ENCODE measurements at places on chromosomes 16 and 17.
A peak's percentile ranks its signal among the peaks of the same experiment; 100 is the strongest.

DNA sequence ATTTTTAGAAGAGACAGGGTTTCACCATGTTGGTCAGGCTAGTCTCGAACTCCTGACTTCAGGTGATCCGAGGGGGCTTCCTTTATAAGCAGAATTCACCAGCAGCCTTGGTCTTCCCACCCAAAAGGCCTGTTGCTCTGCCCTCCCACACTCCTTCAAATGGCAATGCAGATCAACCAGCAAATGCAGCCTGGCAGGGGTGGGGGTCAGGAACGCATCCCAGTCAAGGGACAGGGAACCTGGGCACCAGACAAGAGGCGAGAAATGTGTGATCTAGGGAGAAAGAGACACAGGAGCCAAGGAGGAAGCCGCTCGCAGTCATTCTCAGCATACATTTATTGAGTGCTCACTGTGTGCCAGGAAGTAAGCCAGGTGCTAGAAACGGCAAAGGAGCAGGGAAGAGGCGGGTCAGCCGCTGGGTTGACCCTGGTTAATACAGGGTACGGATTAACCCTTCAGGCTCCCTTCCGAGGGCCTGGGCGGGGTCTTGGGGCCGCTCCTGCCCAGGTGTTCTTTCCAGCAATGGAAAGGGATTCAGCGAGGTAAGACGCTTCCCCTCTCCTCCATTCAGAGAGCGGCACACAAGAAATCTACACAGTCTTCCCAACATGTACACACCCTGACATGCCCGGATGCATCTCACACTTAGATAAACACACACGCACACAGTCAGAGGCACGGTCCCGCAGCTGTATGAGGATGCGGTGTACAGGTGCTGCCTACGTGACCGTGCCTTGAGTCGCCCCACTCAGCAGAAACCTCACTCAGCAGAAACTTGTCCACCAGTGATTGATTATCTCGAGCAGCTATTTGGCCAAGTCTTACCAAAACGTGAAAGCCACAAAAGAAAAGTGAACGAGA is 6.6 kb upstream of the PITPNA start:
- DNase-seq: no peak

- DNase-seq: no peak
Measured at GRCh38 chr16:1963806-1964505, 670 bp downstream of the RPS2 start.

DNA sequence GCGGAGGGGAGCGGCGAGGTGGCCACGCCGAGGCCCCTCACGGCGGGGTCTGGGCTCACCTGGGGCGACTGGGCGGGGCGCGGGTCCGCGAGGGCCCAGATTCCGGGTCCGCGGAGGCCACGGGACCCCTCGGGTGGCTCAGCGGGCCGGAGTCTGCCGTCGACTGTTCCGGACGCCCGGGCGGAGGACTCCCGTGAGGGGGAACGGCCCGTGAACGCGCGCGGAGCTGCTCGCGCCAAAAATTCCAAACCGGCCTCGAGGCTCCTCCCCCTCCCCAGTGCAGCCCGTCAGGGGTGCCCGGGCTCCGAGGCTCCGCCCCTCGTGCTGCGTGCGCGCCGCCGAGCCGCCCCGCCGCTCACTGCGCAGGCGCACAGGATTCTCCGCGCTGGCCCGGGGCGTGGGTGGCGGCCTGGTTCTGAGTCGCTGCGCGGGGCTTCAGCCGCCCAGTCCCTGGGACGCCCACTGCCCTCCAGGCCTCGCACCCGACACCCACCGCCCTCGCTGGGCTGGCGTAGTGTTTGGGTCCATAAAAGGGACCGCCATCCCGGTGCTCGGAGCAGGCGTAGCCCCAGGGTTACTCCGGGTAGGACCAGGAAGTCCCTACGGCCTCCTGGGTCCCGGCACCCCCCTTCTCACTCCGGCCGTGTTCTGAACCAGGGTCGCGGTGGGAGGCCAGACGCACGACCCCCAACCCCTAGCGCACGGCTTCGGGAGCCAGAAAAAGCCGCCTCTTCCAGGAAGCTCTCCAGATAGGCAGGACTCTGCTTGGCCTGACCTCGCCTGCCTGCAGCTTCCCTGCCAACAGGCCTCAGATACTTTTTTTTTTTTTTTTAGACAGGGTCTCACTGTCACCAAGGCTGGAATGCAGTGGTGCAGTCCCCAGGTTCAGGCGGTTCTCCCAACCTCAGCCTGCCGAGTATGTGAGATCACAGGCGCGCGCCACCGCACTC is at the start of gene PKMYT1:
Gene PKMYT1 (minus strand): TSS at position 220 of the 950 bp plus-strand sequence. CDS start 789 bp downstream, outside the sequence.
- peak; percentile 96 for DNase-seq

DNA sequence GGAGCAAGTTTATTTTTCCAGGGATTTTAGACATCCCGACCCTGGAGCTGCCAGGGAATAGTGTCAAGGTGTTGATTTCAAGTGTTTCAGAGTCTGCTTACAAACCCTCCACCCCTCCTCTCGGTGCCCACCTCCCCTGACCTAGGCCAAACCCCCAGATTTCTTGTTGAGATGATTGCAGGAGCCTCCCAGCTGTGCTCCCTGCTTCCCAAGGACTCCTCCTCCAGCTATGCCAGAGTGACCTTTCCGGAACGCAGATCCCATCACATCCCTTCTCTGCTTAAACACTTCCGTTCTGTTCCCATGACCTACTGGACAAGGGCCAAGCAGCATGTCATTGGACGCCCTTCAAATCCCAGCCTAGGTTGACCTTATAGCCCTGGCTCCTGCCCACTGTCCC is 23.7 kb upstream of the CDH1 start:
- no peak for DNase-seq

- no peak for DNase-seq
Measured at GRCh38 chr17:7254511-7254910, 2.5 kb downstream of the ELP5 start.

- no peak for DNase-seq
Measured at GRCh38 chr17:50519141-50519834, 11.0 kb downstream of the MYCBPAP start.

GRCh38 chr17:67546578-67547527 is 169.8 kb downstream of the PITPNC1 start:
- no peak for DNase-seq

GRCh38 chr17:56292578-56292977 is 139.3 kb downstream of the ANKFN1 start:
- no peak for DNase-seq

DNA sequence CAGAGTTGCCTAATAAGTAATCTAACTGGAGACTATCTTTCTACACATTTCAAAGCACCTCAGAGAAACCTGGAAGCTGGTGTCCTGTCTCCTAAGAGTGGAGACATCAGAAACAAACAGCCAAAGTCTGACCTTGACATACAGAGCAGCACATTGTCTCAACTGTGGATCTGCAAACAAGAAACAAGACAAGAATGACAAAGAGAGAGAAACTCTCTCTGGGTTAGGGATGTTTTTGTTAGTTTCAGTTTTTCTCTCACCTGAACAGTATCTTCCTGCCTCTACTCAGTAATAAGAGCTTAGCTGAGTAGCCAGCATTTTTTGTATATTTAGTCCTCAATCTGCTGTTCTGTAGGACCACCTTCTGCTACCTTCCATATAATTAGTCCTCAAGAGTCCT is 8.9 kb downstream of the ZNF597 start:
- DNase-seq: no peak

DNA sequence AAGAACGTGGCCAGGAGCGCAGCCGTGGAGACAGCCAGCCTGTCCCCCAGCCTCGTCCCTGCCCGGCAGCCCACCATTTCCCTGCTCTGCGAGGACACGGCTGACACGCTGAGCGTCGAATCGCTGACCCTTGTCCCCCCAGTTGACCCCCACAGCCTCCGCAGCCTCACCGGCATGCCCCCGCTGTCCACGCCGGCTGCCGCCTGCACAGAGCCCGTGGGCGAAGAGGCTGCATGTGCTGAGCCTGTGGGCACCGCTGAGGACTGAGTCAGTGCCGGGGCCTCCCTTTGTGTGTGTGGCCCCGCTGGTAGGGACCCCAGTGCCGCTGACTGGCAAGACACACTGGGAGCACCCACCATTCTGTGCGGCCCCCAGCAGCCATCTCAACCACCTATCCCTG is 77.6 kb downstream of the SOCS1 start:
- no peak for DNase-seq

GRCh38 chr17:4287710-4288109 is 23.9 kb upstream of the ANKFY1 start:
- DNase-seq: no peak

DNA sequence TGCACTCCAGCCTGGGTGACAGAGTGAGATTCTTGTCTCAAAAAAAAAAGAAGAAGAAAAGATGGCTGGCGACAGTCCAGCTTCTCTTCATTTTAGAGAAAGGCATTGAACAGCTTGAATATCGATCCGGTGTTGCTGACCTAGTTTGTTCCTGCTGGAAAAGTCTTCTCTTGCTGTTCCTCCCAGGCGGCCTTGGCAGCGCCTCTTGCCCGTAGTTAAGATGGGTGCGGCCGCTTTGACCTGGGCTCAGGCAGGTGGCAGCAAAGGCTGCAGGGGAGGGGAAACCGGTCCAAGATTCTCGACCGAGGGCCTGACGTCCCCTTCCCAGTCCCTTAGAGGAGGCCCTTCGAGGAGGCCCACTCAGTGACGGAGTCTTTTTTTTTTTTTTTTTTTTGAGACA is 3.8 kb upstream of the ZNF764 start:
- no peak for DNase-seq

DNA sequence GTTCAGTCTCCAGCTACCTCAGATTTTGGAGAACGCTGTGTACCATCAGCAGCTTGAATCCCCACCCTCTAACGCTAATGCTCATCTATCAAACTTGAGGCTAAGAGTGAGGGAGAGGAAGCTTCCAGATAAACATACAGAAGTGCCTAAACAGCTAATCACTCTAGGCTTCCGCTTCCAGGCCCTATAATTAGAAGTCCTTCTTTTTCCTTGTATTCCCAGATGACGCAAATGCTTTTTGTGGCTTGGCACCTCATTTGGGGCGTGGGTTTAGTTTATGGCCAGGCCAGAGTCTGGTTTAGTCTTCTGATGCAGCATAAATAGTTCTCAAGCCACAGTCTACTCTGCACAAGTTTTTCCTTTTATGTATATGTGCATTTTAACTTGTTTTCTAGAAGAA is 263.4 kb downstream of the BCAS3 start:
- no peak for DNase-seq

- DNase-seq: no peak
Measured at GRCh38 chr17:74542166-74542565, 3.7 kb downstream of the CD300C start.

DNA sequence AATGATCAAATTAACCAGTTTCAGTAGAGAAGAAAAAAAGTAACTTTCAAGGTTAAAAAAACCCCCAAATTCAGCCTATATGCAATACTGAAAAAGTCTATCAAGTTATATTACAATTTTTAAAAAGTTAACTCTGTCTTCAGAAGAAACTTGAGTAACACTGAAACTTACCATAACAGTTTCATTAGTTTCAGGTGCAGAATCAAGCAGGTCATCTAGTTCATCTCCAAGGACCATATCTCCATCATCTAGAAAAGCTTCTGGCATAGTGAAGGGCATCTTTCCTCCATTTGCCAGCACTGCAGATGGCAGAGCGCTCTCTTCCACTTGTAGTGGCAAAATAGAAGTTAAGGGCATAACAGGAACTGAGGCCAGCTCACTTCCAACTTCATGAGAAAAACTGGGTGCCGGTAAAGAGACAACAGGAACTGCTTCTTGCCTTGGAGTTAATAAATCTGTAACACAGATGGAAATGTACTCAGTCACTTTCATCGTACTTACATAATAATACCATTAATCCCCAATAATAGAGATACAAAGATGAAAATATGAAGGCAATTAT is 22.9 kb downstream of the ZC3H7A start:
- DNase-seq: no peak

DNA sequence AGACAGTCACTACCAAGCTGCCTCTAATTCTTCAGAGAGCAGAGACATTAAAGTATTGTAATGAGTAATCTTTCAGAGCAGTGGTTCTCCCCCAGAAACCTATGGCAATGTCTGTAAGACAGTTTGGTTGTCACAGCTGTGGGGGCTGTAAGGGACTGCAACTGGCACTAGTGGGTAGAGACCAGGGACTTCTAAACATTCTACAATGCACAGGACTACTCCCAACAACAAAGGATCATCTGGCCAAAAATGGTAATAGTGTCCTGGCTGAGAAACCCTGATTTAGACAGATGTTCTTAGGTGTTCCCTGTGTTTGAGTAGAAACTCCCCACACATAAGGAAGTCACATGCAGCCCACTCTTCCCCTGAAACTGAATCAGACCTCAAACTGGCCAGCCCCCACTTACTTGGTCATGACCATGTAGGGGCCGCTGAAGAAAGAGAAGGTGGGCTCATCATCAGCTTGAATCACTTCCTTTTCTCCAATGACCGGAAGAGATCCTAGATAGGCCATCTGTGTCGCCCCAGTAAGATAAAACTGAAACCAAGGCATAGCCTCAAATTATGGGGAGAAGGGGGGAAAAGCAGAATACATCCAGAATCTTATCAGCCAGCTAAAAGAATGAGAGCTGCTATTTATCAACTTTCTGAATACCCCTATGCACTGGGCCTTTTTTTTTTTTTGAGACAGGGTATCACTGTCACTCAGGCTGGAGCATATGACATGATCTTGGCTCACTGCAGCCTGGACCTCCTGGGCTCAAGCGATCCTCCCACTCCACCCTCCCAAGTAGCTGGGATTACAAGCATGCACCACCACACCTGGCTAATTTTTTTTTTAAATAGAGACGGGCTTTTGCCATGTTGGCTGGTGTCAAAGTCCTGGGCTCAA is 75.8 kb downstream of the TEX14 start:
- DNase-seq: no peak

DNA sequence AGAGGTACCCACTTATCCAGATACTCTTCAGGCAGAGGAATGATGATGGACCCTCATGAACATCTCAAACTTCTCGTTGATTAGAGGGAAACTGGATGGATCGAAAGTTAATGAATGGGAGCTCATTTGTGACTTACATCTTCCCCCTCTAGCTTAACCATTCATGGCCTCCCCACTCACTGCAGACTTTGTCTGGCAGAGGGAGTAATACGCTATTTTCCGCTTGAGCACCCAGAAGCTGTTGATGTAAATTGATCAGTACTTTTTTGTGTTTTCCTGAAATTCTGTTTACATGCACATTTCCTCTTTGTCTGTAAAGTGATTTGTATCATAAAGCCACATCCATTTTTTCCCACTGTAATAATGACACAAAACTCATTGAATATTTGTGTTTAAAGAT is 239.1 kb upstream of the RBFOX1 start:
- no peak for DNase-seq

DNA sequence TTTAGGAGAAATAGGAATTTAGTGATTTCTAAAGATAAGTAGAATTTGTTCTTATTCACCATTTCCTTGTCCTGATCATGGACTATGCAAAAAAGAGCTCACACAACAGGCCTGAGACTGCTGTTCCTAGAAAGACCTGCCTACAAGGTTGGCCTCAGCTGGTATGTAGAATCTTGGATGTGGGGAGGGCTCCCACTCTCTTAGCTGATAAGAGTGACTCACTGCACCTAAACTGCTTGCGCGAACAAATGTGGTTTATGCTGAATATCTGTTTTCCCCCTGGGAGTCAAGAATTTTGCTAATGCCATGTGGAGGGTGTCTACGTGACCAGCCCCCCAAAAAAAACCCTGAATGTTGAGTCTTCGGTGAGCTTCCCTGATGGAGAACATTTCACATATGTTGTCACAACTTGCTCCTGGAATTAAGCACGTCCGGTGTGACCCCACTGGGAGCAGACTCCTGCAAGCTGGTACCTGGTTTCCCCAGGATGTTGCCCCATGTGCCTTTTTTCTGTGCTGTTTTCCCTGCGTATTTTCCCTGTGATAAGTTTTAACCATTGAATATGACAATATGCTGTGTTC is 68.8 kb upstream of the HSBP1 start:
- DNase-seq: no peak

GRCh38 chr17:54945231-54945630 is 23.2 kb downstream of the COX11 start:
- no peak for DNase-seq

Data from CD4-positive, alpha-beta T cell treated with Interleukin-17A for 4 hours (primary cell).